Chondrocyte (in vitro differentiated cells): ENCODE measurements at places on chromosomes 7 and 10. TPM values are rescaled to one million over a fixed set of nuclear protein-coding genes. Genes with fewer than 3 reads are reported as not detected.

DNA sequence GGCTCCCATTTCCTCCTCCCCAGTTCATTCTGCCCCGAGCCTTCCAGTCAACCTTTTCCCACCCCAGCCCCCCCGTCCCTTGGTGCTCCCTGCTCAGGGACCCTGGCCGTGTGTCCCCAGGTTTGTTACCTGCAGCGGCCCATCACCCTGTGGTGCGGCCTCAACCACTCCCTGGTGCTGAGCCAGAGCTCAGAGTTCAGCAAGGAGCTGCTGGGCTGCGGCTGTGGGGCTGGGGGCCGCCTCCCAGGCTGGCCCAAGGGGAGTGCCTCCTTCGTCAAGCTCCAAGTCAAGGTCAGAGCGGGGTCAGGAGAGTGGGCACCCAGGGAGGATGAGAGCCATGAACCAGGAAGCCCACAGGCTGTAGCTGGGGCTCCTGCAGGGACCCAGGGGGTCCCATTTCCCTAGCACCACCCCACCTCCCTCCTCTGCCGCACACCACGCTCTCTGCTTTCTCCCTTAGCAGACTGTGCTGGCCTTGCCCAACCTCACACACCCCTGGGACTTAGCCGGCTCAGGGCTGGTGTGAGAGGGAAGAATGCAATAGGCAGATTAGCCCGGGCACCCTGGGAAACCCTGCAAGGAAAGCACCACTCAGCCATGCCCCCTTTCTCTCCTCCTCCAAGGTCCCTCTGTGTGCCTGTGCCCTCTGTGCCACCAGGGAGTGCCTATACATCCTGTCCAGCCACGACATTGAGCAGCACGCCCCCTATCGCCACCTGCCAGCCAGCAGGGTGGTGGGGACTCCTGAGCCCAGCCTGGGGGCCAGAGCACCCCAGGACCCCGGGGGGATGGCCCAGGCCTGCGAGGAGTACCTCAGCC lies 2.0 kb upstream of the PCOLCE start:
- DNase-seq, result no peak
- no peaks in the 10 kb centered on the region for H3K27me3 ChIP-seq
- no peak overlapping the region for H3K27ac ChIP-seq

Gene PTTG1IP2
- not detected in 3 replicates for total RNA-seq

- no peaks in the 10 kb centered on the region for H3K36me3 ChIP-seq
- DNase-seq, result no peak
- peaks cover 20% of the 10 kb centered on the region for H3K4me1 ChIP-seq
- no peak overlapping the region for H3K4me3 ChIP-seq
- H3K27ac ChIP-seq, result no peak overlapping the region
These were observed 28.6 kb upstream of the SLC16A12 start for GRCh38 chr10:89563861-89564478.

GRCh38 chr10:98414578-98414931 lies 427 bp downstream of the PYROXD2 start:
- DNase-seq, result no peak
- peaks cover 4% of the 10 kb centered on the region for H3K36me3 ChIP-seq
- peak overlapping the region; percentile 94 for H3K4me3 ChIP-seq

- DNase-seq, result no peak
- H3K4me1 ChIP-seq, result peaks cover 50% of the 10 kb centered on the region
- no peaks in the 10 kb centered on the region for H3K27me3 ChIP-seq
- H3K27ac ChIP-seq, result no peak overlapping the region
- peaks cover 4% of the 10 kb centered on the region for H3K36me3 ChIP-seq
- no peak overlapping the region for H3K4me3 ChIP-seq
These were observed 46.7 kb downstream of the SHOC2 start for GRCh38 chr10:110966146-110966545.

Gene SKIDA1
- total RNA-seq, result 1.9 to 3.7 TPM (median 2.0 TPM) in 3 replicates

DNA sequence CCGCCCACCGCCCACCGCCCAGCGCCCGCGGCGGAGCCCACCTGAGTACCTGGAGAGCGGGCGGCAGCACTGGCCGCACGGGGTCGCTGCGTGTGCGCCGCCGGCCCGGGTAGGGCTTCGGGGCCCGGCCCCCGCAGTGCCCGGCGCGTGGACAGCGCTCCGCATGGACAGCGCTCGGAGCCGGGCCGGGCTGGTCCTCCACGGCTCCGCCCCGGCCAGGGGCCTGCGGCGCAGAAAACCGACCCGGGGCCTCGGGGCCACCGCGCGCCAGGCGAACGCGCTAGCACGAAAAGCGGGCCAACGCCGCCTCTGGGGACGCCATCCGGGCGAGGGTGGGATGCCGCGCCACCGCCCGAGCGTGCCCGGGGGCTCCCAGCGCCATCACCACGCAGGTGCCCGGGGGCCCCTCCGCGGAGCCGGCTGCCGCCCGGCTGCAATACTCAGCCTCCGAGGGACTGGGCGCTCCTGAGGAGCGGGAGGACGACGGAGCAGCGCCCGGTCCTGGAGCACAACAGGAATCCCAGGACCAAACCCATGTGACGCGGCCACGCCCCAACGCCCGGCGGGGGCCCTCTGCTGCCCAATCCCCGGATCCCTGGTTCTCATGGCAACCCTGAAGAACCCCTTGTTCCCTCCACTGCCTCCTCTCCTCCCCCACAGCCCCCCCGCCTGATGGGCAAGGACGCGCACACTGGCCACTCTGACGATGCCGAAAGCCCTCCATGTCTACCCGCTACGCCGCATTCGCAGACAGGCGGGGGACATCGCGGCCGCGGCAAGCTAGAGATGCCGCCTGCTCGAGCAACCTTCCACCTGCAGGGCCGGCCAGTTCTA lies at the start of gene GRB10:
TSS of gene GRB10 (minus strand) at position 522 of the 834 bp plus-strand sequence. CDS start 50,574 bp downstream, outside the sequence.
- no peaks in the 10 kb centered on the region for H3K27me3 ChIP-seq
- peaks cover 60% of the 10 kb centered on the region for H3K4me1 ChIP-seq
- H3K4me3 ChIP-seq, result peak within 1 kb of the TSS; percentile 73
- peak within 1 kb of the TSS; percentile 30 for H3K27ac ChIP-seq

Gene MYH16
- total RNA-seq, result not detected in 3 replicates

Gene UNC5B
- 36.4 to 61.1 TPM (median 57.9 TPM) in 3 replicates for total RNA-seq
